Activated CD8-positive, alpha-beta T cell treated with anti-CD3 and anti-CD28 coated beads, Interleukin-2, amount 10 ng/mL, durations not matched to agents 7 days and 5 days (primary cell): ENCODE measurements at places on chromosomes 5 and 9. TPM values are rescaled to one million over a fixed set of nuclear protein-coding genes. Genes with fewer than 3 reads are reported as not detected.

The BTNL3 gene
- not detected for total RNA-seq

The NOXA1 gene
- total RNA-seq, result 0.52 TPM

The UCK1 gene
- total RNA-seq, result 35.8 TPM

The LRRTM2 gene
- 0.26 TPM for total RNA-seq

The IFNA17 gene
- total RNA-seq, result not detected

The SLC25A46 gene
- 41.1 TPM for total RNA-seq

The DNAH5 gene
- not detected for total RNA-seq

The SPINK6 gene
- not detected for total RNA-seq

The PDGFRB gene
- total RNA-seq, result 49.0 TPM

The DBH gene
- total RNA-seq, result not detected

The FREM1 gene
- not detected for total RNA-seq
